ENCODE measurements at places on chromosomes 6 and 20.

GRCh38 chr6:89067796-89068195, 12.8 kb upstream of the PNRC1 start:
- DNase-seq, result no peak

- no peak for DNase-seq
Measured at GRCh38 chr6:39381550-39382140, 59.1 kb upstream of the KCNK16 start.

- no peak for DNase-seq
Measured at GRCh38 chr6:118663993-118664985, 12.9 kb upstream of the CEP85L start.

DNA sequence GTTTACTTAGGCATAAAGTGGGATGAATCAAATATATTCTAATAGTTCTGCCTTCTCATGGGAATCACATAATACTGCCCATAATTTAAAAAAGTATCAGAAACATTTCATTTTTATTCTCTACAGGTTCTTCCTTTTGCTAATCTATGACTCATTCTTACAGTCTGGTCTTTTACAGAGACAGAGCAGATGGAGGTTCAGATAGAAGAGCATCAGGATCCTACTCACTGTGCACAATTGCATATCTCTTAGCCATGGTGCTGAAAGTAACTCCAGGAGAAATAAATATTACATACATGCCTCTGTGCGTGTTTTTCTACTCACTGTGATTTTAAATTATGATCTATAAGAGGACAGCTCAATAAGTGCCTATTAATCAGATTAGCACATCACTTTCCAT, 16.3 kb upstream of the OR2B6 start:
- DNase-seq, result no peak

GRCh38 chr6:129393654-129394053, 316.3 kb downstream of the ARHGAP18 start:
- no peak for DNase-seq

GRCh38 chr20:10532361-10532760, 97.3 kb downstream of the SLX4IP start:
- no peak for DNase-seq

DNA sequence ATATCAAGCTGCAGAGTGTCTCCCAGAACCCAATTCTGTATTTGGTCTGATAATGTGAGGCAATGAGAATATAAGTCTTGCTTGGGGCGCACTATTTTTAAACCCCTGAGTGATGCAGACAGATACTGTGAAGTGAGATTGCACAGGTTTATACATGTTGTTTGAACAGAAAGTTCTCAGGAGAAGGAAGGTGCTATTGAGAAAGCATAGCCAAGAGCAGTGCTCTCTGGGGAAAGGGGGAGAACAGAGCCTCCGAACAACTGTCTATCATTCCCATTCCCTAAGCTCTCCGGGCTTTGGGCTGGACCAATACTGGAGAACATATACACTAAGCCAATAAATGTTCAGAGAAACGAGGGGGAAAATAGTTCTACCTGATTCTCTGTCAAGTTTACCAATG, 75.8 kb downstream of the PERP start:
- DNase-seq, result no peak

- DNase-seq, result no peak
Measured at GRCh38 chr6:133888929-133889556, at the start of gene TCF21. Gene TCF21 (plus strand): TSS chr6:133889113. CDS start chr6:133889398, 285 bp downstream.

All from cortex of kidney (tissue), 1 donor.